Stimulated activated CD4-positive, alpha-beta T cell treated with anti-CD3 and anti-CD28 coated beads, Interleukin-1b, Interleukin-23, amount 100 ng/mL, for 1 hour (primary cell): ENCODE measurements at places on chromosomes 5 and 9.

DNA sequence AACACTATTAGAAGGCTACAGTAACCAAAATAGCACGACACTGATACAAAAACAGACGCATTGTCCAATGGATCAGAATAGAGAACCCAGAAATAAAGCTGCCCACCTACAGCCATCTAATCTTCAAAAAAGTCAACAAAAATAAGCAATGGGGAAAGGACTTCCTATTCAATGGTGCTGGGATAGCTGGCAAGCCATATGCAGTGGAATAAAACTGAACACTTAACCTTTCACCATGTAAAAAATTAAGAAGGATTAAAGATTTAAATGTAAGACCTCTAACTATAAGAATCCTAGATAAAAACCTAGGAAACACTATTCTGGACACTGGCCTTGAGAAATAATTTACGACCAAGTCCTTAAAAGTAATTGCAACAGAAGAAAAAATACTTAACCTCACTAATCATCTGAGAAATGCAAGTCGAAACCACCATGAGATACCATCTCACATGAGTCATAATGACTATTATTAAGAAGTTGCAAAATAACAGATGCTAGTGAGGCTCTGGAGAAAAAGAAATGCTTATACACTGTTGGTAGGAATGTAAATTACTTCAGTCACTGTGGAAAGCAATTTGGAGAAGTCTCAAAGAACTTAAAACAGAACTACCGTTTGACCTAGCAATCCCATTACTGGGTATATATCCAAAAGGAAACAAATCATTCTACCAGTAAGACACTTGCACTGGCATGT, 203.3 kb upstream of the CDH9 start:
- no peak for DNase-seq

- DNase-seq: no peak
These were observed at the start of gene NRG2 for GRCh38 chr5:140042643-140043507. TSS of gene NRG2 (minus strand) at chr5:140043299.

GRCh38 chr5:76867038-76867437, 17.2 kb downstream of the S100Z start:
- no peak for DNase-seq

GRCh38 chr9:132498531-132499210, 83.7 kb upstream of the BARHL1 start:
- DNase-seq: no peak

DNA sequence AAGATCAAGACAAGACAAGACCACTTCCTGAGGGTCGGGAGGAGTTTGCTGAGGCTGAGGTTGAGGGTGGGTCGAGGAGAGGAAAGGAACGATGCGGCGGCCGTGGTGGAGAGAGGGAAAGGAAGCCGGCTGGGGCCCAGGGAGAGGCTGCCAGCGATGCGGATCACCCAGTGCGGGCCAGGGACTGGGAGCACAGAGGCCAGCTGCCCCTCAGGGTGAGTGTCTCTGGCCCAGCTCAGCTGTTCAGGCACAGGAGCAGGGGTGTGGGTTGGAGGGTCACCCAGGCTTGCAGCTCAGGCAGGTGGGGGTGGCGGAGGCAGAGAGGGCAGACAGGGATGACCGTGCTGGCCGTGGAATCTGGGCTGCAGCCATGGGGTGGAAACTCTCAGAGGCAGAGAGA, 99.5 kb downstream of the FGF18 start:
- no peak for DNase-seq

DNA sequence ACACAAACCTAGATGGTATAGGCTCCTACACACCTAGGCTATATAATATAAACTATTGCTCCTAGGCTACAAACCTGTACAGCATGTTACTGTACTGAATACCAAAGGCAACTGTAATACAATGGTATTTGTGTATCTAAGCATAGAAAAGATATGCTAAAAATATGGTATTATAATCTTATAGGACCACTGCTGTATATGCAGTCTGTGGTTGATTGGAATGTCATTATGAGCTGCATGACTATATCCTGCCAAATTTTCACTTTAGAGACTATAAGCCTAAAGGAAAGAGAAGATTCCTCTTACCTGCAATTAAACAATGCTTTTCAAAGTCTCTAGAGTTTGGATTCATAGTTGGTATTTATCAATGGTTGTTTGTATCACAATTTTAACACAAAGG, 24.7 kb upstream of the ACOT12 start:
- no peak for DNase-seq

- no peak for DNase-seq
These were observed 191.8 kb downstream of the CD180 start for GRCh38 chr5:67004730-67005350.

- DNase-seq: no peak
These were observed 203.2 kb downstream of the GAPVD1 start for GRCh38 chr9:125464591-125465385.

- no peak for DNase-seq
These were observed 247.5 kb upstream of the TUT7 start for GRCh38 chr9:86601697-86602096.

- DNase-seq: no peak
These were observed 36.2 kb downstream of the PLAC8L1 start for GRCh38 chr5:146068977-146069779.

DNA sequence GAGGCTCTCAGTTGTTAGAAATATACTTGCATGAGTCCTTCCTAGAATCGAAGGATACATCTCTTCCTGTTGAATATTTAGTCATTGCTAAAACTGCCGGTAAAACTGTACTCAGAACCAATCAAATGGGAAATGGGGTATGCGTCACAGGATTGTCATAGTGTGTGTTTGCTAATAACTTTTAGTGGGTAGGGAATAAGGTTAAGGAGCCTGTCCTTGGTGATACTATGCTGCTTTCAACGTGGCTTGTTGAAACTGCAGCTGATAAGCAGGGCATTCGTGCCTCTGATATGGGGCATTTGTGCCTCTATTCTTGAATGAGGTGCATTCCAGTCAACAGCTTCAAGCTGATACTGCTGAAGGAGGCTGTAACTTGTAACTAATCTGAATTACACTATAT, 26.6 kb downstream of the HABP4 start:
- DNase-seq: no peak

DNA sequence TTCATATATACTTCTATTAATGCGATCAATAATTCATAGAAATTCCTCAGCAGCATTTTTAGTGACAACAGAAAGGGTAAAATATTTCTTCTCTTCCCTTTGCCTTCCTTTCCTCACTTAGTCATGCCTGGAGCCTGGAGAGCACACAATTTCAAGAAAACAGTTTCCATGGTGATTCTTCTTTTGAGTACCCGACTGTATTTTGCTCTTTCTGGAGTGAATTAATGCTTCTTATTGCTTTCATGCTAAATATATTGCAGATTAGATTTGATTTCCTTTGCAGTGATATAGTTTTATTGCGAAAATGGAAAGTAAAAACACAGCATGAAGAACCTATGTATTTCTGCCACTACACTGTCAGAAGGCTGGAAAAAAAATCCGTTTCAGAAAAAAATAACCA, 153.5 kb downstream of the PPP2R2B start:
- no peak for DNase-seq
